Neural crest cell (in vitro differentiated cells): ENCODE measurements at places on chromosomes 2 and 18. TPM values are rescaled to one million over a fixed set of nuclear protein-coding genes. Genes with fewer than 3 reads are reported as not detected.
A peak's percentile ranks its signal among the peaks of the same experiment; 100 is the strongest.

GRCh38 chr2:162126111-162126519 lies 25.9 kb downstream of the GCG start:
- H3K27me3 ChIP-seq: no peaks in the 10 kb centered on the region
- no peak overlapping the region for H3K4me3 ChIP-seq
- no peak for DNase-seq
- no peaks in the 10 kb centered on the region for H3K36me3 ChIP-seq
- no peaks in the 10 kb centered on the region for H3K4me1 ChIP-seq

DNA sequence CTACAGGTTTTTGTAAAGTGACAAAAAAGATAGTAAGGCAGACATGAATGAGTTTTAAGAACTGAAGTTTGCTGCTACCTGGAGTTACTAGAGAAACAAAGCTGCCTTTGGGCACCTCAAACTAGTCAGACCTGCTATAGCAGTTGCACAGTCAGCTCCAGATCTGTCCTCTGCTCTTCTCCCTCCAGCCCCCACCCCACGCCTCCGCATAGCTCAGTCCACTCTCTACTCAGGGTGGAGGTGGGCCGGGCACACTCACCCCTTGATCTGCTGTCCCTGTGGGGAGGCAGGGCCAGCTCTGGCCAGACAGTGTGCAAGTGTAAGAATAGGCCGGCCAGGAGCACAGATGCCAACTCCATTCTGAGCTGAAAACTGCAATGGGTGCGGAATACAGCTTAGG lies 4.1 kb downstream of the SERTAD2 start:
- no peaks in the 10 kb centered on the region for H3K36me3 ChIP-seq
- no peak for DNase-seq
- peak overlapping the region; percentile 70 for H3K4me3 ChIP-seq
- H3K27ac ChIP-seq: peak overlapping the region; percentile 16
- no peaks in the 10 kb centered on the region for H3K27me3 ChIP-seq
- H3K4me1 ChIP-seq: peaks cover 71% of the 10 kb centered on the region

- peaks cover 5% of the 10 kb centered on the region for H3K36me3 ChIP-seq
- no peaks in the 10 kb centered on the region for H3K27me3 ChIP-seq
- H3K4me3 ChIP-seq: no peak overlapping the region
- peaks cover 79% of the 10 kb centered on the region for H3K4me1 ChIP-seq
- no peak for DNase-seq
Observed at GRCh38 chr2:239252393-239252792, 148.4 kb downstream of the HDAC4 start.

DNA sequence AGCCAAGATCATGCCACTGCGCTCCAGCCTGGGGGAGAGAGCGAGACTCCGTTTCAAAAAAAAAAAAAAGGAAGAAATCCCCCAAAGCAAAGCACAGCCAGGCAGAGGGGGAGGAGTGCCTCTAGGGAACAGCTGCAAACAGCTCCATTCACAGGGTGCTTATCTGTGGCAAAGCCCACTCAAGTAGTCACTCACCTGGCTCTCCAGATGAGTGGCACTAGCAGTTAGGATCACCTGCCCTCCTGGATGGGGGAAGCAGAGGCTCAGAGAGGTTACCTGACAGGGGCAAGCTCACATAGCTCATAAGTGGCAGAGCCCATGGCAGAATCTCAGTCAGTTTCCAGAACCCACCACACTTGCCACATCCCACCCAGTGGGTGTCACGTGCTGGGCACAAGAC lies 30.3 kb downstream of the TFCP2L1 start:
- H3K4me3 ChIP-seq: no peak overlapping the region
- no peak for DNase-seq
- no peaks in the 10 kb centered on the region for H3K36me3 ChIP-seq
- no peaks in the 10 kb centered on the region for H3K27me3 ChIP-seq
- H3K27ac ChIP-seq: no peak overlapping the region
- H3K4me1 ChIP-seq: peaks cover 8% of the 10 kb centered on the region

Gene SLC4A5
- 1.3 and 3.0 TPM in 2 replicates for total RNA-seq

DNA sequence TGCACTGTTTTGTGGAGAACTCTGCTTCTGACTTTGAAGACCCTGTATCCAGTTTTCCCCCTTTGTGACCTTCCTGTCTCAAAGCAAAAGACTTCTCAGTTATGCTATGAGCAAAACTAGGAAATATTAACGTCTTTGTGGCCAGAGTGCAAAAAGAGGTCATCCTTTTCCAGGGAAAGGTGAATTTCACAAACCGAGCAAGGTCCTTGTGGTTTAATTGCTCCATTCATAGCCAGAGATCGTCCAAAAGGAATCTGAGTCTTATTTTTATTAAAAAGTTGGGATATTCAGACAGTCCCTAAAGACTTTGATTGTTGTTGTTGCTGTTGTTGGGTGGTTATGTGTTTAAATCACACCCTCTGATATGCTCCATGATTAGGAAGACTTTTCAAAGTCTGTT lies 77.4 kb downstream of the NAB1 start:
- DNase-seq: no peak
- H3K4me1 ChIP-seq: no peaks in the 10 kb centered on the region
- H3K27ac ChIP-seq: no peak overlapping the region
- H3K36me3 ChIP-seq: no peaks in the 10 kb centered on the region

- H3K36me3 ChIP-seq: no peaks in the 10 kb centered on the region
- peaks cover 19% of the 10 kb centered on the region for H3K27me3 ChIP-seq
- no peak overlapping the region for H3K4me3 ChIP-seq
- H3K27ac ChIP-seq: no peak overlapping the region
- peaks cover 4% of the 10 kb centered on the region for H3K4me1 ChIP-seq
Observed at GRCh38 chr18:59561612-59562011, 135.6 kb downstream of the CCBE1 start.

GRCh38 chr2:46547223-46548102 lies 68.1 kb downstream of the TMEM247 start:
- no peak for DNase-seq
- H3K4me1 ChIP-seq: peaks cover 47% of the 10 kb centered on the region
- H3K27ac ChIP-seq: no peak overlapping the region
- peak overlapping the region; percentile 36 for H3K4me3 ChIP-seq
- H3K27me3 ChIP-seq: no peaks in the 10 kb centered on the region

GRCh38 chr18:42067518-42067917 lies 112.5 kb downstream of the PIK3C3 start:
- peaks cover 15% of the 10 kb centered on the region for H3K36me3 ChIP-seq
- H3K4me1 ChIP-seq: peaks cover 7% of the 10 kb centered on the region
- H3K27me3 ChIP-seq: no peaks in the 10 kb centered on the region
- H3K27ac ChIP-seq: no peak overlapping the region
- no peak for DNase-seq

Gene IL1B
- not detected in 2 replicates for total RNA-seq

DNA sequence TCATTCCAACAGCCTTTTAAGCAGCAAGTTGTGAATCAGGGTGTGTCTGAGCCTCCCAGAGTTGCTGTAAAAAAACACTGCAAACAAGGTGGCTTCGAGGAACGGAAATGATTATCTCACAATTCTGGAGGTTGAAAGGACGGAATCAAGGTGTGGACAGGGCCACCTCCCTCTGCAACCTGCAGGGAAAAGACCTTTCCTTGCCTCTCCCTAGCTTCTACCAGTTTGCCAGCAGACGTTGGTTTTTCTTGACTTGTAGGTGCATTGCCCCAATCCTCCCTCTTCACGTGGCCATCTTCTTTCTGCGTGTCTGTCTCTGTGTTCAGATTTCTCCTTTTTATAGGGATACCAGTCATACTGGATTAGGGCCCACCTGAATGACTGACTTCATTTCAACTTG lies 24.8 kb upstream of the TMEM131 start:
- H3K27me3 ChIP-seq: no peaks in the 10 kb centered on the region
- no peak for DNase-seq
- peaks cover 13% of the 10 kb centered on the region for H3K4me1 ChIP-seq
- H3K27ac ChIP-seq: no peak overlapping the region
- no peak overlapping the region for H3K4me3 ChIP-seq

DNA sequence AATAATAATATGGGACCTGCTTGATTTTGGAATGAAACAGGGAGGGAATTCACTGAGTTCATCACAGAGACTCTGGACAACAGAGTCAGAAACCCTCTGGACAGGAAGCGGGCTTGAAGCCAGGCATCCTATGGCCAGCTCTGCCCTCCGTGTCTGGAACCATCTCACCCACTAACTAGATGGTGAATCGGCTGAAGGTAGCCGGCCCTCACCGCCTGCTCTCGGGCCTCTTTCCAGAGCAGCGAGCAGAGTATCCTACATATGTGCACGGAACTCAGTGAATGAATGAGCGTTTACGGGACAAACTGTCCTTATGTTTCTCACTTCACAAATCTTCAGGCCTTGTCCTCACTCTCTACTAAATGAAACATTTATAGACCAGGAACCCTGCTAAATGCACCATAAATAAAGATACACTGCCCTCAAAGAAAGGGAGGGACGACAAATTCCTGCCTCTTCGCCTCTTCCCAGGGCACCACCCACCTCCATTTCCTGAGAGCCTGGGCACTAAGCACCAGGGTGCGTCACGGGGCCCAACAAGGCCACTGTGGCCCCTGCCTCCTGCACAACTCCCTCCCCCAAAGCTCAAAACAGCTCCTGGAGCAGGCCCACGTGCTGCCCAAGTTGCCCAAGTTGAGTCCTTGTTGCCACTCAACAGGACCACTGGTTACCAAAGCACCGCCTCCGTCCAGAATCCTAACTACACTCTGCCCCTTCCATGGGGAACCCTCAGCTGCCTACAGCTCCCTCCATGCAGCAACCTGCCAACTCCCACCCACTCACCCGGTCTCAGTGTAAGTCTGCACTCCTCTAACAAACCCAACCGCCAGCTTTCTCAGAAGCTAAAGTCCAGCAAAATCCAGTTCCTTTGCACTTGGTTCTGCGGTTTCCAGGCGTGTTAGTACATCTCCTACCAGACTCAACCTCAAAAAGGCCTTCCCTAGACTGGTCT lies 1.7 kb downstream of the TBC1D8 start:
- H3K36me3 ChIP-seq: no peaks in the 10 kb centered on the region
- peaks cover 52% of the 10 kb centered on the region for H3K27me3 ChIP-seq
- peak overlapping the region; percentile 79 for H3K4me3 ChIP-seq
- peaks cover 29% of the 10 kb centered on the region for H3K4me1 ChIP-seq

GRCh38 chr18:28013066-28013465 lies 163.9 kb downstream of the CDH2 start:
- no peak overlapping the region for H3K4me3 ChIP-seq
- H3K27me3 ChIP-seq: no peaks in the 10 kb centered on the region
- no peak overlapping the region for H3K27ac ChIP-seq
- H3K4me1 ChIP-seq: peaks cover 42% of the 10 kb centered on the region
- H3K36me3 ChIP-seq: peaks cover 13% of the 10 kb centered on the region
- DNase-seq: no peak

Gene FTCDNL1
- total RNA-seq: 1.5 and 1.6 TPM in 2 replicates

Gene FKBP1B
- 22.0 and 22.1 TPM in 2 replicates for total RNA-seq

DNA sequence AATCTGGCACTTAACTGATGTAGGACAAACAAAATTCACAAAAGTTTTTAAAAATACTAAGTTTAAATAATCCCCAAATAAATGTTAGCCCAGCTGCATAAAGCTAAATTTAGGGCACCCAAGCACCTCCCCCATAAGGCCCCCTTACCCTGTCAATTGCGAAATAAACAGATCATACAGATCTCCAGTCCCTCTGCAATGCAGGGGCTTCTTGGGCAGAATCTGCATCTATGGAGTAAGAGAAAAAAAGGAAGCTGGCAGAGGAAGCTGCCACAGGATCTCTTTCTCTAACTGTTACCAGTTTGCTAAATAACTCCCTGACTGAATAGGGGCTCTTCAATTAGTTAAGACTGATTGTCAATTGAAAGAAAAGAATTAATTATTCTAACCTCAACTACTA lies 117.7 kb downstream of the MEMO1 start:
- H3K27me3 ChIP-seq: no peaks in the 10 kb centered on the region
- peaks cover 11% of the 10 kb centered on the region for H3K4me1 ChIP-seq
- H3K4me3 ChIP-seq: no peak overlapping the region
- DNase-seq: no peak

DNA sequence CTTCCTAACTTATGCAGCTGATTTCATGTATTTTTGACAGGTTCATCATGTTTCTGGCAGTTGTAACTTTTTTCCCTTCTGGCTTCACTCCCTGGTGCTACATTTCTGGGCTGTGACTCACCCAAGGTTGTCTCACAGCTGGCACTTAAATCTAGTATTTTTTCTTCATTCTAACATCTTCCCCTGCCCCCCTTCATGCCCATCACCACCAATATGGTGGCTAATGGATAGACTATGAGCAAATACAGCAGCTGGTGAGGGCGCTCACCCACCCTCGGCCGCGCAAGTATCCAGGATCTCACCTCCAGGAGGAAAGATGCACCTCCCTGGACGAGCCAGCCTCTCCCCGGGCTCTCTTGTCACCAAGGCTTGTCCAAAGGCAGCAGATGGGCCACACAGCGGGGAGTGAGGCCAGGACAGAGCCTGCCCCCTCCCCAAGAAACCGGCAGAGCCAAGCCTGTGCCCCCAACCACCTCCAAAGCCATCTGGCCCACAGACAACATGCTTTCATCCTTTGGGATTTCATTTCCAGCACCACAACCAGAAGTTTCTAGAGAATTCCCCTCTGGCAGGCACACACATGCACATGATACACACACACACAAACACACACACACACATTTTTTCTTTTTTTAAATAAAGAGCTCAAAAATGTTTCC lies 39.1 kb downstream of the ATOH8 start:
- H3K36me3 ChIP-seq: no peaks in the 10 kb centered on the region
- H3K4me3 ChIP-seq: no peak overlapping the region
- no peaks in the 10 kb centered on the region for H3K27me3 ChIP-seq
- peaks cover 61% of the 10 kb centered on the region for H3K4me1 ChIP-seq

DNA sequence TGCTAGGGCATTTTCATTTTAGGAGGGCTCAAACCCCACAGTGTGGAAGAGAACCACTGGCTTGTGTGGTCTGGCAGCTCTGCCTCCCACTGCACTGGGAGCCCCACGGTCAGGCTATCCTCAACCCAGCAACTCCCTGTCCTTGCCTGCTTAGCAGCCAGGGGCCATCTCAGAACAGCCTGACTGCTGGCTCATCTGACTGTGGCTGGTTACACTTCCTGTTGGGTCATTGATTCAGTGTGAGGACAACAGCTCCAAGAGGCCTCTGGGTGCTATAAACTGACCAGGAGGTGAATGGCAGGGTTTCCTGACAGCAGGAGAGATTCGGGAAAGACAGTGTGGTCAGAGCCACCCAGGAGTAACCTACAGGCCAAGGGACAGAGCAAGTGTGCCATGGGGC lies 40.1 kb downstream of the AMER3 start:
- peak overlapping the region; percentile 14 for H3K4me3 ChIP-seq
- peaks cover 5% of the 10 kb centered on the region for H3K27me3 ChIP-seq
- no peak for DNase-seq
- H3K36me3 ChIP-seq: no peaks in the 10 kb centered on the region
- peaks cover 15% of the 10 kb centered on the region for H3K4me1 ChIP-seq

DNA sequence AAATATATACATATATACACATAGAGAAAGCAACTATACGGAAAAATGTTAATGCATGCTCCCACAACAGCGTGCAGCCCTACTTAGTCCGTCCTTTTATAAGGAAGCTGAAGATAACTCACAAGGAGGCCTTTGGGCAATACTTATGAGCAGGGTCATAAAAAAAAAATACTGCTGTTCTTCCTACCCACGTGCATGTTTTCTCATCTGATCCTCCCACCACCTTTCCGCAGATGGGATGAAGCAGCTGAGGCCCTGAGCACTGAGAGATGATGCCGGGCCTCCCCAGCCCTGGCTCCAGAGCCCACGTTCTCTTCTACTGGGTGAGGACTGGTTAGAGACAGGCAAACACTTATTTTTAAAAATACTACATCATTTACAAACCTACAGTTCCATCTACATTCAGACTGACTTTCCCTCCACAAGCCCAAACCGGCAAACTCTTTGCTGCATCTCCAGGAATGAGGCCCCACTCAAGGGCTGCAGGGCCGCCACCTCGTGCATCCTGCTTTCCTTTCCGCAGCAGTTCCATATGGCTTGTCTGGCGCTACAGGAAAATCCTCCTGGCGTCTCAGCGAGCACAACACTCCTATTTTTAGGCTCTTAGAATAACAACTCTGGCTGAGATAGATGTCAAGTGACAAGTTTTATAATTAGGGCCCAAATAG lies 41.6 kb downstream of the TBC1D8 start:
- DNase-seq: no peak
- H3K27ac ChIP-seq: no peak overlapping the region
- peaks cover 26% of the 10 kb centered on the region for H3K4me1 ChIP-seq
- no peak overlapping the region for H3K4me3 ChIP-seq
- H3K27me3 ChIP-seq: no peaks in the 10 kb centered on the region
- H3K36me3 ChIP-seq: no peaks in the 10 kb centered on the region
